COLO829 (cell line): ENCODE measurements at places on chromosomes 3 and 15.
A peak's percentile ranks its signal among the peaks of the same experiment; 100 is the strongest.

DNA sequence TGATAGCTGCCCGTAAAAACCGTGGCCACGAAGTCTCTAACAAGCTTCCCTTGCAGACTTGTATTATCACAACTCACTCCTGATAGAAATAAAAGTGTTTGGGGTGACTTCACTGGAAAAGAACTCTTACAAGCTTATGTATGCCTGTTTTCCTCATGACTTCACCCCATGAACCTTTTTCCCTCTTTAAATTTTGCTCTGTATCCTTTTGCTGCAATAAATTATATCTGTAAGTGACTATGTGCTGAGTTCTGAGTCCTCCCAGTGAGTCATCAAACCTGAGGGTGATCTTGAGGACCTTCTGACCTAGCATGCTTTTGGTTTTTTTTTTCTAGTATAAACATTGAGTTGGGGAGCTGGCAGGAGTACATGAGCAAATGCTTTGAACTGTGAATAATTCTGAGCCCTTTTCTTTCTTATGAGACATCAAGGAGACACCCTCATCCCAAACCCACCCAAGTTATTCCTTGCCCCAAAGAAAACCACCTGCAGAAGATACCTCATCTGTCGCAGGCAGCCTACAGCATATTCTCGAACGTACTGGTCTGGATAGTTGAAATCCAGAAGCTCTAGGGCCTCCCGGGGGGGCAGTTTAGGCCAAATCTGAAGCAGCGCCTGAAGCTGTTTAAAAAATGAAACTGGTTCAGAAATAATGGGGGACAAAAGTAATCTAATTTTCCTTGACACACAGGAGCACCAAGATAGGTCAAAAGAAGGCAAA lies 85.9 kb downstream of the FAIM start:
- no peak for DNase-seq

DNA sequence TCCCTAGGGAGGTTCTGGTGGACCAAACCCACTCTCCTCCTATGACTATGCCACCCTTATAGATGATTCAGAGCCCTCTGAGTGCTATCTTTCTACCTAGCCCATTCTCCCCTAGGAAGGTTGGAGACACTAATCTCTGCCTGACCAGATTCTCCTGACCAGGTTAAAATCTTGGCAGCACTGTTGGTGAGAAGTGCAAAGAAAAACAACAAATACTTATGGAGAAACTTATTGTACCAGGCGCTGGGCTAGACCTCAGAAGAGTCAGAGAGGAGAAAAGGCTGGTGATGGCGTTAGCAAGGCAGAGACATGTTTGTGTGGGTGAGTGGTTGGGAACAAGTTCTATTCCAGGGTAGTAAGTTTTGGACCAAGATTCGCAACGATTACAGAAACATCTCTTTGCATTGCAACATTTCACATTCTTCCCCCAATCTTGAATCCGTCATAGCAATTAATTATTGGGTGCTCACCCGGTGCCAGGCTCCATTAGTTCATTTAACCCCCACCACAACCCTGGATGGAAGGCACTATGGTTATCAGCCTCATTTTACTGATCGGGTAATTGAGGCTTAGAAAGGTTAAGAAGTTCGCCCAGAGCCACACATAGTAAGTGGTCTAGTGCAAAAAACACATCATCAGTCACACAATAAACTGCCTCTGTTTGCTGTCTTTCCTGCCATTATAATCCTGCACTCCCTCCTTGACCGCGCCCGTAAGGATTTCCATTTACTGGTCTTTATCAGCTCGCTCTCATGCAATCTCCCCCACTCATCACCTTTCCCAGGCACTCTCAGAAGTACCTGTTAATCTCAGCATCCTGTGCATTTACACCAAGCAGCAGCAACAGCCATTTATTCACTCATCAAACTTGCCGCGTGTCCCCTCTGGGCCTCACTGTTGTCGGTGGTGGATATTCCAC lies 655 bp upstream of the TSPAN3 start:
- no peak for DNase-seq

GRCh38 chr15:81724536-81724935 lies 321.3 kb downstream of the MEX3B start:
- DNase-seq: no peak

DNA sequence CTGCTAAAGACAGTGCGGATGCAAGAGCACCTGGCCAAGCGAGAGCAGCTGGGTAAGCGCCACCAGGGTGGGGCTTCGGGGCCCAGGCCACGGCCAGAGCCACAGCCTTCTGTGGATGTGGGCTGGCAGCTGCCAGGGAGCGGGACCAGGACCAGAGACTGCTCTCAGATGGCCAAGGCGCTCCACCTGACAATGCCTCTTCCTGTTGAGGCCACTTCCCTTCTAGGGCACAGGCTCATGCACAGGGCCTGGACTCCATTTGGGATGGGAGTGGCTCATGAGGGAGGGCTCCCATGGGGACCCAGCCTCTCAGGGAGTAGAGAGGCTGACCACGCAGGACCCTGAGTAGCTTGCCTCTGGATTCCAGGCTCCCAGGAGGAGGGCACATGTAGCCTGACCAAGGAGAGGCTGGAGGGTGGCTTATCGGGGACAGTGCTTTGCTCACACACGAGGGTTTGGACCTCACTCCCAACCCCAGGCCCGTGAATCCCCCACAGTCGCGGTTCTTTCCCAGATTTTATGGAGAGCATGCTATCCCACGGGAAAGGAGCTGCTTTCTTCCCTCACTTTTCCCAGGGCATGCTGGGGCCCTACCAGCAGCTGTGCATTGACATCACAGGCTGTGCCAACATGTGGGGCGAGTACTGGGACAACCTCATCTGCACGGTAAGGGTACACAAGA lies 25.1 kb downstream of the ACAA1 start:
- no peak for DNase-seq

- DNase-seq: no peak
Measured at GRCh38 chr15:81317642-81318017, 6.3 kb downstream of the STARD5 start.

- DNase-seq: no peak
Measured at GRCh38 chr3:57825116-57825515, 69.0 kb downstream of the SLMAP start.

GRCh38 chr3:153315781-153316180 lies 153.8 kb downstream of the RAP2B start:
- DNase-seq: no peak

- no peak for DNase-seq
Measured at GRCh38 chr15:31609906-31610305, 283.3 kb downstream of the KLF13 start.

DNA sequence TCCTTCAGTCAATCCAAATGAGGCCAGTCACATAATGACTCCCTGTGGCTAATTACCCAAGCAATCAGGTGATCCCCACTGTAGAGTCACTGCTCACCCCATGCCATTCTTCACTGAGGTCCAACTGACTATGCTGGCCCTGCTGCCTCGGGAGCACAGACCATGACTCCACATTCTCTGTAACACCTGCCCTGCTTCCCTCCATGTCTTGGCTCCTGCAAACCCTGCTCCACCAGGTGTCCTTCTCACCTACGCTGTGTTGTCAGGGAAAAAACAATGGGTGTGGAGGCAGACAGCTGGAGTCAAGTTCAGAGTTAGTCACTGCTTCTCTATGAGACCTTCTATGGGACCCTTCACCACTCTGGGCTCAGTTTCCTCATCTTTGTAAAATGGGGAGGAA lies 6.1 kb upstream of the SFMBT1 start:
- DNase-seq: no peak

DNA sequence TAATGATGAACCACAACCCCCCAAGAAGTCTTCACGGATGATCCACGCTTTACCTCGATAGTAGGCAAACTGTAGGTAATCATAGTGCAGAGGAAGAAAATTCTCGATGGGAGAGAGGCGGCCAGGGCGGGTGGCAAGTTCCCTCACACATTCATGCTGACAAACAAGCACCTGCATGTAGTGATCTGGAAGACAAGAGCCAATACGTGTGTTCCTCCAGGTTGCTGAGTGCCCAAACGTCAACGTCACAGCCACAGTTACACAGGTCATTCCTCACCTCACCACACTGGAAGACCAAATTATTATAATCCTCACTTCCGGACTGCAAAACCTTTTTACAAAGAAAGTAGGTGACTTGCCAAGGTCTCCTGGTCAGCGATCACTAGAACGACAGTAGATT lies 131.8 kb downstream of the P3H2 start:
- no peak for DNase-seq

DNA sequence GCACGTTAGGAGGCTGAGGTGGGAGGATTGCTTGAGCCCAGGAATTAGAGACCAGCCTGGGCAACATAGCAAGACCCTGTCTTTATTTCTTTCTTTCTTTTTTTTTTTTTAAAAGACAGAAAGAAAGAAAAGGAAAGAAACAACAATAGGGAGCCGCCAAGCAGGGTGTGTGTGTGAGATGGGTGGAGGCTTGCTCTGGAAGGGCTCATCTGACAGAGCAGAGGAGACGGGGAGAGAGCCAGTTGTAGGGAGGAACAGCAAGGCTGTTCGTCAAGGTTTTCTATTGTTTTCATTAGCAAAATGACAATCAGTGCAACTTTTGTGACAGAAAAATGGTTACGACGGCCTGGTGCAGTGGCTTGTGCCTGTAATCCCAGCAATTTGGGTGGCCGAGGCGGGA lies 69.3 kb downstream of the CDC25A start:
- no peak for DNase-seq

DNA sequence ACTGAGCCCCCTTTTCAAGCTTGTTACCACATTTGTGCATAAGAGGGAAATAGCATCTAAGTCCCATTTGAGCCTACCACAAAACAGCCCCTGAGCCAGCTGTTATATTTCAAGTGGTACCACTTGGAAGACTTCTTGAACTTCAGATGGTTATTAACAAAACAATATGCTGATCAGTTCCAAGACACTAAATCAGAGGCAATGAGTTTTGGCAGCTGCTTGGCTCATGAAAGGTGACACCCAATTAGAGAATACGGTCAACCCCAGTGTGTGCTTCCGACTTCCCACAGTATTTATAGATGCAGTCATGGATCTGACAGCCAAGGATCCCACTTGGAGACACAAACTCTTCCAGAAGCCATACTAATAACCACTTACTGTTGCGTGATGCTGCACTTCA lies 469.6 kb upstream of the PPP2R3A start:
- DNase-seq: no peak

- peak; percentile 14 for DNase-seq
Measured at GRCh38 chr15:69893863-69894262, 203.9 kb downstream of the TLE3 start.

- DNase-seq: no peak
Measured at GRCh38 chr3:108493862-108494261, 16.5 kb downstream of the MYH15 start.

DNA sequence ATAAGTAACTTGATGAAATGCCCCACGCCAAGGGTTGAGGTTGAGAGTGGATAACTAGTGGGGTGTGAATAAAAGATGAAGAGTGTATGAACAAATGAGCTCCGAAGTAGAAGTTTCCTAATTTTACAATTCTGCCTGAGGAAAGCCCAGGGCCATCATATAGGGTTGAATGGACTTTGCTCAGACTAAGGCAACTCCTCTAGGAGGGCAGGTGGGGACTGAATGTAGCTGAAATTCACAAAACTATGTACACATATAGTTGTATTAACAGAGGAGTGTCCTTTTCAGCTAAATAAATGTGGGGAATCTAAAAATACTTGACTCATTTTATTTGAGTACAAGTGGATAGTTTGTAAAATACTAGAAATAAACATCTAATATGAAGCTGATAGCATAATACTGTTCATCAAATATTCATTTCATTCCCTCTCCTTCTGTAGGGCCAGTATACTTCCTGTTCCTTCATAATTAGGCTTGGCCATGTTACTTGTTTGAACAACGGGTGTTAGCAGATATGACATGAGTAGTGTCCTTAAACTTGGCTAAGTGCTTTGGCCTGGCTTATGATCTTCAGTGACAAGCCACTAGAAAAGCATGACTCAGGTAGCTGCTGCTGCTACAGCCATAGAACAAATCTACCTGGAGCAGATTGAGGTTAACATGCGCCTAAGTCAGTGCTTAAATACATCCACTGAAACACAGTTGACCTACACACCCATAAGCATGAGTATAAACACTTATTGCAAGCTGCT lies 26.5 kb downstream of the PLSCR1 start:
- DNase-seq: no peak

DNA sequence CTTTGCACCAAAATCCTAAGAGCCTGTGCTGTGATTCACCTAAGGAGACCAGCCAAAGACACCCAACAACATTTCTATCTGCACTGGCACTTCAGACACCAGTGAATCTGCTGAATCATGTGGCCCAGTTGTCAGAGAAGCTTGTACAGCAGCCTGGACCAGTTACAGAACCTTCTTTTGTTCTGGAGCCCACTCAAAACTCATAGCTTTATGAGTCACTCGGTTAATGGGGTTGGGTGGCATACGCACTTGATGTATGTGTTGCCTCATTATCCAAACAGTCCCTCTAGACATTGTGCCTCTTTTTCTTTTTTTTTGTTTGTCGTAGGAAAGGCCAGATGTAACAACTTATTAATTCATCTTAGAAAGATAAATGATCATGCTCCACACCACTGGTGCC lies 25.6 kb upstream of the GOLGA6L2 start:
- DNase-seq: peak; percentile 90

DNA sequence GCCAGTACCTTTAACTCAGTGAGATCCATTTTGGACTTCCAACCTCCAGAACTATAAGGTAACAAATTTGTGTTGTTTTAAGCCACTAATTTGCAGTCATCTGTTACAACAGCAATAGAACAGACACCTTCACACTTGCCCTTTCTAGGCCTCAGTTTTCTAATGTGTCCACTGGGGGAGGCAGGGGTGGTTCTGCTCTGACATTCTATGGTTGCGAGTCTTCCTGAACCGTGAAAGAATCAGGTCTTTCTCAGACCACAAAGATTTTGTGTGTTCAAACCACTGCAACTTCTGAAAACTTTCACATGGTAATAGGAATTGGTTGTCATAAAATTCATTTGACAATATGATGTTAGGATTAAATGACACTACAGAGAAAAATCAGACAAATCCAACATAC lies 26.8 kb upstream of the CSTA start:
- DNase-seq: no peak

DNA sequence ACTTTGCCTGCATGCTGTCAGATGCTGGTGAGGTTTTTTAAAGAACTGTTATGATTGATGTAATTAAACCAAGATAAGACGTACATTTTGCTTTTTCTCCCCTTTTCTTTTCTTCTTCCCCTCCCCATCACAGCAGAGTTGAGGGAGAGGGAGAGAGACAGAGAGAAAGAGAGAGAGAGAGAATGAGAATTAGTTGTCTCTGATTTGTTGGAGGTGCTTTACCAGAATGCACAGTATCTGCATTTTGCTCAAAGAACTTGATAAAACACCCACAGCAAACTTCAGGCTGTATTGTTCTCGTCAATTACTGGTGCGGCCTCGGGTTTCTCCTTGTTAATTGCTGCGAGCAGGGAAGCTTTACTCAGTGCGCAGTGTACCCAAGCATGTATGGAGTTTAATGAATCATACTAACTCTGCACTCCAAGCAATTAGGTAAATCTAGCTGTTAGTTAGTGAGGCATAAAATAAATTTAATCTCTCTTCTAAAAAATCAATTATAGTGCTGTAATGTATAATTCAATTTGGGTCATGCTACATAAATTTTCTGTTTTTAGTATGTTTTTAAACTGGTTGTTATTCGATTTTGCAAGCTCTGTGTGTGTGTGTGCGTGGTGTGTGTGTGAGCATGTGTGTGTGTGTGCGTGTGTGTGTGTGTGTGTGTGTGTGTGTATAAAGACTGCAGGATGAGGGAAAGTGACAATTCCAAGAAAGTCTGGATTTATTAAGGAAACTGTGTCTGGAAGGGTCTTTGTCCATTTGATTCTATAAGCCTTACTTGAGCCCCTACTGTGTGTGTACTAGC lies 273.4 kb downstream of the TLE3 start:
- no peak for DNase-seq
